ENCODE measurements at places on chromosomes 12 and 14. TPM values are rescaled to one million over a fixed set of nuclear protein-coding genes. Genes with fewer than 3 reads are reported as not detected.

The OR10P1 gene
- total RNA-seq = not detected

The OTX2 gene
- not detected for total RNA-seq

- DNase-seq = no peak
Measured at GRCh38 chr14:102781063-102781462, 3.8 kb downstream of the TRAF3 start.

GRCh38 chr14:71536927-71537772 lies 395.1 kb upstream of the RGS6 start:
- no peak for DNase-seq

- DNase-seq = no peak
Measured at GRCh38 chr12:97940629-97941028, 478.0 kb downstream of the RMST start.

GRCh38 chr14:60495946-60496345 lies 10.1 kb upstream of the C14orf39 start:
- no peak for DNase-seq

GRCh38 chr12:1799882-1800400 lies 20.4 kb upstream of the LRTM2 start:
- DNase-seq = no peak

- DNase-seq = no peak
Measured at GRCh38 chr12:116426391-116427136, 132.6 kb upstream of the MAP1LC3B2 start.
